Choroid plexus epithelial cell (primary cell): ENCODE measurements at places on chromosomes 6 and 20.

- DNase-seq, result no peak
These were observed 91.7 kb downstream of the YTHDF1 start for GRCh38 chr20:63124092-63124781.

GRCh38 chr6:170151321-170151771 is 139.5 kb downstream of the DLL1 start:
- no peak for DNase-seq

- no peak for DNase-seq
These were observed 86.7 kb upstream of the F13A1 start for GRCh38 chr6:6407071-6407741.

DNA sequence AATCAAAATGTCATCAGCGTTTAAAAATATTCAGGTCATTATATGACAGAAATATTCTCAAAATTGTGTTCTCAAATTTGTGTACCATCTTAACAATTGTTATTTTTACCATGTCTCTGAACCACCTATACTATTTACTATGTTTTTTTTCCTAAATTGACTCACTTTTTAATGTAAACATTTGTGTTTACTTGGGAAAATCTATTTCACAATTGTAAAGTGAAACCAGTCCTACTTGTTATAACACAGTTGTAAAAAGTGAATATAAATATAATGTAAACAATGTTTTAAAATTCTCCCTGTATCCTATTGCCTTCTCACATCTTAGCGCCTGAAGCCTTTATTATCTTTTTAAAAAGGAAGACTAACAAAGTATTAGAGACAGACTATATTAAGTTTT is 83.5 kb downstream of the ADGRG6 start:
- DNase-seq, result no peak

GRCh38 chr6:33827546-33828451 is 24.0 kb upstream of the MLN start:
- DNase-seq, result peak; percentile 80

- no peak for DNase-seq
These were observed 282.1 kb downstream of the TPBG start for GRCh38 chr6:82645536-82646230.

GRCh38 chr6:32060966-32061655 is 22.9 kb downstream of the CYP21A2 start:
- no peak for DNase-seq

DNA sequence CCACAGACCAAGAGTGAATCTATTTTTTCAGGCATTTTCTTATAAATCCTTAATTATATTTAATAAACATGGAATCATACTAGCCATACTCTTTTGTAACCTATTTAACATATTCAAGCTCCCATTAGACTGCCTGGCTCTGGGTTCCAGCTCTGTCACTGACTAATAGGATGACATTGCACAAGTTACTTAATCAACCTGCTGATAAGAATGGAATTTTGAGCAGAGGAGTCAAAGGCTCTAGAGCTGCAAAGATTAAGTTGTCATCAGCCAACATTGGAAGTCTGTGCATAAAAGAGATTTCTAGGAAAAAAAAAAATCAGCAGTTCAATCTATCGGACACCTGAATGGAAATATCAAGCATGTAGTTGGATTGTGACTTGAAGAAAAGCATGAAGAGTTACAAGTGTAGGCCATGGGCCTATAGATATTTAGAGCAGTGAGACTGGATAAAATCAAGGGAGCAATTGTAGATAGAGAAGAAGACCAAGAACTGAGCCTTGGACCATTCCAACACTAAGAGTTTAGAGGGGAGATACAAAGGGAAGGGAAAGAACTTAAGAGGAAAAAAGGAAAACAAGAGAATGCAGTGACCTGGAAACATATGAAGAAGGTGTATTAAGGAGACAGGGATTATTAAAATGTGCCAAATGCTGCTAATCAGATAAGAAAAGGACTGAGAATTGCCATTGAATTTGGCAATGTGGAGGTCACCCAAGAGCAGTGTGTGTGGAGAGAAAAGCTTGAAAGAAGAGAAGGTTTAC is 11.0 kb upstream of the HINT3 start:
- peak; percentile 58 for DNase-seq

DNA sequence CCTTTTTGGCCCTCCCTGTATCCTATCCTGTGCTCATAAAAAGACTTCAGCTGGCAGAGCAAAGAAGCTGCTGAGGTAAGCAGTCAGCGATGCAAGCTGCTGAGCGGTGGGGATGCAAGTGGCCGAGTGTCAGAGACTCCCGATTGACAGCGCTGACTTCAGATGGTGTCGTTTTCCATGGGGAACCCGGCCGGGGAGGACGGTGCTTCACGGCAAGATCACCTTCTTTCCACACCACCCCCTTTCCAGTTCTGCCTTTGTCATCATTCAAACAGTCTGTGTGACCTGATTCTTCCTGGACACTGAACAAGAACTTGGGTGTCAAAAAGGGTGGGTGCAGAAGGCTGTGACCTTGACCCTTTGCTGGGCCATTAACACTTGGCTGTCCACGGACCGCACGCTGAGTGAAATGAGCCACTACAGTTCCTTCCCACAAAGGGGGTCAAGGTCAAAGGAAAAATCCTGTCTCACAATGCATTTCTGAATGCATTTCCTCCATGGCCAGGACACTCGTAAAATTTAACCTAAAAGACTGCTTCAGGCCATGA is 52.9 kb upstream of the UNC93A start:
- DNase-seq, result no peak
